ENCODE measurements at places on chromosomes 1 and 21. TPM values are rescaled to one million over a fixed set of nuclear protein-coding genes. Genes with fewer than 3 reads are reported as not detected.

The CACNA1S gene
- not detected for total RNA-seq

The RUNX3 gene
- 3.7 TPM for total RNA-seq

- peak; percentile 80 for DNase-seq
Measured at GRCh38 chr1:181166377-181167196, 78.1 kb downstream of the IER5 start.

The PCBP3 gene
- total RNA-seq = 2.4 TPM

The CAPN8 gene
- 5.9 TPM for total RNA-seq

The SOAT1 gene
- total RNA-seq = 8.6 TPM

All from PC-3 (cell line).